ENCODE measurements at places on chromosomes 7 and 10.
A peak's percentile ranks its signal among the peaks of the same experiment; 100 is the strongest.

DNA sequence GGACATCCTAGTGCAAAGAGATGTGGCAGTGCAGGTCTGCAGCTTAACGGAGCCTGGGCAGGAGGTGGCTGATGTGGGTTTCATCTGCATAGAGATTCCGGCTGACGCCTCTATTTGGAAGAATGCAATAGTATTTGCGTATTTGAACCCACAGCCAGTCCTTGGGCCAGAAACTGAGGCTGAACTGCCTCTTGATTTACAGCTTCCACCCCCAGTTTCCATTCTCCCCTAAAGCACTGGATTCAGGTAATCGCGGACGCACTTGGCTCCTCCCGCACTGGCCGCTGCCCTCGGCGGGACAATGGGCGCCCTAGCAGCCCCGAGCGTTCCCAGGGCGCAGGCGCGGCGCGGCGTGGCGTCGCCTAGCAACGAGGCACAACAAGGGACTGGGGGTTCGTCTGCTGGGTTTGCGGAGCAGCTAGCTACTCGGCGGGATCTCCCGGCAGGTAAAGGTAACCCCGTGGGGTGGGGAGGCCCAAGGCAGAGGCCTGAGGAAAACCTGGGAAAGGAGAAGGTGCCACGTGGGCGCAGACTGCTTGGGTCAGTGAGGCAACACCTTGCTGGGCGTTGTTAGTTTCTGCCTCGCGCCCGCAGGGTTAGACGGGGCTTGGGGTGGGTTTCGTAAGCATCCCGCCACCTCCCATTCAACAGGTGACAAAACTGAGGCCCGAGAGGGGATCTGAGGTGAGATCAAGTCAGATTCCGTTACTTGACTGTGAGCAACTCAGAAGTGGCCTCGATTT lies at the start of gene ARMC3:
Gene ARMC3, plus strand, starts transcription at position 393 of the 743 bp plus-strand sequence. CDS start 3,944 bp downstream, outside the sequence.
- peak; percentile 20 for DNase-seq

DNA sequence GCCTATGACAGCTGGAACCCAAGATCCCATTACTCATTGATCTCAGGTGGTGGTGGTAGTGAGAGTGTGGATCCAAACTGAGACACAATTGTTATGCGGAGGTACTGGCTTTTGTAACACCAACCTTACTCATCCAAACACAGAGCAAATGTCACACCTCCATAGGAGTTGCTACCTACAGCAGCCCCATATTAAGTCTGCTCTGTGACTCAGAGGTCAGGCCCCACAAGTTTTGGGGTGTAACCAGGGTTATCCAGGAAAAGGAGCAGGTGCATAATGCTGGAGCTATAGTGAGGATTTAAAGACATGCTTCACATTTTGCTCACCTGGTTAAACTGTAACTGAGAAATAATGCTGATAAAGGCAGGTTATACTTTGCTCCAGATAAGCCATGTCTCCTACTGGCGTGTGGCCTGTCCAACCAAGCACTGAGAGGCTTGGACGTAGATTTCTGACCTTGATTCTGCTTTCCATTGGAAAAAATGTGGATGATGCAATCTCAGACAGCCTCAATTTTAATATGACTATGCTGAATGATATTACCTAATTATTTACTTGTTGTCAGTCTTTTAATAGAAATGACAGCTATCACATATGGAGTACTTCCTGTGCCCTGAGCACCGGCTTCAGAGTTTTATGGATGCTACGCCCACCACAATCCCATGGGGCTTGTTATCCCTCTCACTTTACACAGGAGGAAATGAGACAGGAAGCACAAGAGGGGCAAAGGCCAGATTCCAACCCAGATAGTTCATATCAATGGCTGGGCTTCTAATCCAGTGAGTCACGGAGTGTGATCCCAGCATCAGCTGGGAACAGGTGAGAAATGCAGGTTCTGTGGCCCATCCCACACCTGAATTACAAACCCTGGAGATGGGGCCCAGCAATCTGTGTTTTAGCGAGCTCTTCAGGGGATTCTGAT lies 181.3 kb downstream of the CHN2 start:
- DNase-seq: no peak

GRCh38 chr10:114822444-114823076 lies 980 bp downstream of the FHIP2A start:
- no peak for DNase-seq

- no peak for DNase-seq
Observed at GRCh38 chr7:73718438-73718881, 1.0 kb downstream of the STX1A start.

DNA sequence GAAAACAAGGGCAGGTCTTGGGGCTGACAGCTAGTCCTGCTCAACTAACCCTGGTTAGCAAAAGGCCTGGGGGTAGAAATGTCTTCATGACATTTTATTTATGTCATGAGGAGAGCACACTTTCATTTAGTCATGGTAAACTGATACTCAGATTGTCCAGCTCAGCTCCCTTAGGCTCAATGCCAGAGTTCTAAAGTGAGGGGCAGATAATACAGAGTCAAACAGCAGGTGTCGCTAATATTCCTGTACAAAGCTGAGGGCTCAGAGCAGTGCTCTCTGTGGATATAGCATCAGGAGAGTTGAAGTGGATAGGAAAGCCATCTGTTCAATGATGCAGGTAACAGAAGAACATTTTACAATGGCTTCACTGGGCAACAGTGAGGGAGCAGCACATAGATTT lies 26.8 kb upstream of the CALCR start:
- no peak for DNase-seq

DNA sequence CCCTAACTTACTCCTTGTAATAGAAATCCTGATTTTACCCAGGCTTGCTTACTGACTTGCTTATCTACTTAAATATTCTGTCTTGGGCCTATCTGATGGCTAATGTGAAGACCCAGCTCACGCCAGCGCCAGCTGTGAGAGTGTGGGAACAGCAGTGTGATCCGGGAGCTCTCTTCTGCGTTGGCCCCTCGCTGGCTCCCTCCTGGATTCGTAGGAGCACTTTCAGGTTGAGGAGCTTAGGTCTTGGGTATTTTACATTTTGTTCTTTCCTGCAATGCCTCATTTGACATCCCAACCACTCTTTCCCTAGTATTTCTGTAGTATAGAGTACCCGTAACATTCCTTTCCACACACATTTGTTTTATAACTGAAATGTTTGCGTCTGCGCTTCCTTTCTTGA lies 51.7 kb downstream of the CREM start:
- DNase-seq: no peak

DNA sequence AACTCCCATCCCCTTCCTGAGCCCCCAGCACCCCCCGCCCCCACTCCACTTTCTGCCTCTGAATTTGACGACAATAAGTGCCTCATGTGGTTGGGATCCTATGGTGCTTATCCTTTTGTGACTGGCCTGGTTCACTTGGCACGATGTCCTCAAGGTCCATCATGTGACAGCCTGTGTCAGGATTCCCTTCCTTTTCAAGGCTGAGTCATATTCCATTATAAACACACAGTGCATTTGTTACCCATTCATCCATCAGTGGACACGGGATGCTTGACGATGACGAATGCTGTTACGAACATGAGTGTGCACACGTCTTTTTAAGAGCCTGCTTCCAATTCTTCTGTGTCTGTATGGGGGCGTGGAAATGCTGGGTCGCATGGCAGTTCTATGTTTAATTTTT lies 26.7 kb downstream of the SHH start:
- no peak for DNase-seq

GRCh38 chr7:101211501-101211900 lies 5.9 kb downstream of the PLOD3 start:
- no peak for DNase-seq

DNA sequence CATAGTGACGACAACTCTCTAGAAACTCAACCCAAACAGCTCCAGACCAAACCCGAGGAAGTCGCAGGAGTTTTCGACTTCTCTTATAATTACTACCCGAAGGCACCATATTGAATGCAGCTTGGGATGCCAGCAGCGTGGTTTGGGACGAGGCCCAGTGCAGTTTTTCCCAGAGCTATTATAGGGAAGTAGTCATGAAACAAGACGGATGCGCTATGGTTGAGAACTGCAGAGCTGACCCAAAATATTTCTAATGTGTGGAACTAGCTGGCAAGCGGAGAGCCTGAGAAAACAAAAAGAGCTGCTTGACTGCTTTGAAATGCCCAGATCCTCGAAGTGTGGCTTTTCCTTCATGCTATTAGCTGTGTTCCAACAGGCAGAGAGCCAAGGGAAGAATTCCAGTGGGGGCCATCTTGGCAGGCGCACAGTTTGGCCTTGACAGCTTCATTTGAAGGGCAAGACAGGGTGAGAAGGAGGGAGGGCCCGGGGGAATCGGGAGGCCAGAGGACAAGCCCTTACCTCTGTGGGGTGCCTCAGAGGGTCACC lies 122.7 kb downstream of the CUL2 start:
- no peak for DNase-seq

Data from stimulated activated CD8-positive, alpha-beta memory T cell treated with anti-CD3 and anti-CD28 coated beads, Interleukin-4, amount 100 ng/mL, for 4 hours (primary cell).